Kidney glomerular epithelial cell (primary cell): ENCODE measurements at places on chromosomes 16 and 17.

- no peak for DNase-seq
These were observed 25.2 kb upstream of the CRISPLD2 start for GRCh38 chr16:84794626-84795025.

- DNase-seq, result no peak
These were observed 1.5 kb downstream of the LIMD2 start for GRCh38 chr17:63698381-63698885.

- peak; percentile 44 for DNase-seq
These were observed 80.3 kb downstream of the PARN start for GRCh38 chr16:14549789-14550153.

DNA sequence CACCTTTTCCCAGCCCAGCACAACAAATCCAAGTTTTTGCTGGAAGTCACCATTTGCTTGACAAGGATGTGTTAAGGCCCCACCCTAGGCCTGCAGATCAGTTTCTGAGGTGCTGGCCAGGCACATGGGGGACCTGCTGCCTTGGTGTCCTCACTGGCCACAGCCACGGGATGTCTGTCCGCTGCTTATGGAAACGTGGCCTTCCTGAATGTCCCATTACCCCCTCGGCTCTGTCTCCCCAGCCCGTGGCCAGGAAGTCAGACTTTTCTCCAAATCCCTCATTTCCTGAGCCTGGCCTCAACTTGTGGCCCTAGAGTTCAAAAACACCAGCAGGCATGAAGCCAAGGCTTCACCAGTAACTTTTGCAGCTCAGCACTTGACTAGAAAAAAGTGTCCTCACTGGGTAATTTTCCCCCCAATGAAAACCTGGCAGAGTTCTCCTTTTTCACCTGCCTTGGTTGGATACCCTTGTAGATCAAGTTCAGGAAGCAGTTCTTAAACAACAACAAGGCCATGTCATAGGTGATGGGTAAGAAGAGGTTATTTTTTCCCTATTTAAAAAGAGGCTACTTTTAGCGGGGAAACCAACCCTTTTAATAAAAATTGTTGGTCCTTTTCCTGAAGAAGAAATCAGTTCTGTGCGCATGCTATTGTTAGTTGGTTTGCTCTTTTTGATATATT is 80.8 kb downstream of the SOCS1 start:
- no peak for DNase-seq

GRCh38 chr17:38747463-38748148 is 530 bp downstream of the PCGF2 start:
- no peak for DNase-seq

- no peak for DNase-seq
These were observed 79.0 kb upstream of the NKD1 start for GRCh38 chr16:50469121-50469743.

GRCh38 chr17:8488901-8489300 is 53.2 kb downstream of the NDEL1 start:
- DNase-seq, result peak; percentile 61

DNA sequence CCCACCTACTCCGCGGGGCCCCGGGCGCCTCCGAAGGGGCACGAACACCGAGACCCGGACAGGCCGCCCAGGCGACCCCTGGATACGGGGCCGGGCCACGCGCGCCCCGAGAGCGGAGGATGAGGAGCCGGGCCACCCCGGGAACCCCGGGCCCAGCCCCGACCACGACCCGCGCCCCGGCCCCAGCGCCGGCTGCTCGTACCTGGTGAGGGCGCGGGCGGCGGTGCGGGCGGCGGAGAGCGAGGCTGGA is 192 bp downstream of the FASN start:
- no peak for DNase-seq

DNA sequence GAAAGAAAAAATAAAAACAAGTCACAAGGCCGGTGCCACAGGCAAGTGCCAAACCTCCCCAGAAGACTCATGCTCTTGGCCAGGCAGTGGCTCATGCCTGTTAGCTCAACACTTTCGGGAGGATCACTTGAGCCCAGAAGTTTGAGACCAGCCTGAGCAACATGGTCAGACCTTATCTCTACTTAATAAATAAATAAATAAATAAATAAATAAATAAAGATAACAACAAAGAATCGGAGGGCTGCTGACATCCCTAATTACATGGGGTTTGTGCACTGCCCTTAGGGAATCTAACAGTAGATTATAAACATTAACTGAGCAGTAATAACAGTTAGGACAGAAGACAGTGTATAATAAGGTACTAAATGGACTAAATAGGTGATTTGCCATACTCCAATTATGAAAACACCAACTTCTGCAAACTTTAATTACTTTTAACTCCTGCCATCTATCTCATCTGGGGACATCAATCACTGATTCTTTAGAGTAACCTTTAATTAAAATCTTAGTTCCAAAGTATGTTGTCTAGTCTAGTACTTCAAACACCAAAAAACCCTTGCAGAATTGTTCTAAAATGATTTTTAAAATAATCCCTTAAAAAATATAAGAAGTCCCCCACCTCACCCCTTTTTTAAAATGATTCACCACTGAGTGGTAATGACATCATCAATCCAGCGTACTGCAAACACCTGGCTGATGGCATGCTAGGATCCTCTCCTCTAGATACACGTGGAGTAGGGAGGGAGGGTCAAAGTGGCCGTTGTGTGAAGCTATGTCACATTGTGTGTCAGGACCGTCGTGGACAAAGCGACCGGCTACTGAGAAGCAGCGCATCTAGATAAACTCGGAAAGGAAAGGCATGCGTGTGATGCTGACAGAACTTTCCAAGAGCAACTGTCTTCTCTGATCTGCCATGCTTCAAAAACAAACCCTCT is 28.5 kb downstream of the CYTH1 start:
- DNase-seq, result no peak

- no peak for DNase-seq
These were observed 16.1 kb upstream of the EXOC7 start for GRCh38 chr17:76119409-76120371.

- no peak for DNase-seq
These were observed 1.0 kb downstream of the MYO15B start for GRCh38 chr17:75588596-75589011.

- no peak for DNase-seq
These were observed 46.2 kb downstream of the GNAO1 start for GRCh38 chr16:56237451-56237930.

DNA sequence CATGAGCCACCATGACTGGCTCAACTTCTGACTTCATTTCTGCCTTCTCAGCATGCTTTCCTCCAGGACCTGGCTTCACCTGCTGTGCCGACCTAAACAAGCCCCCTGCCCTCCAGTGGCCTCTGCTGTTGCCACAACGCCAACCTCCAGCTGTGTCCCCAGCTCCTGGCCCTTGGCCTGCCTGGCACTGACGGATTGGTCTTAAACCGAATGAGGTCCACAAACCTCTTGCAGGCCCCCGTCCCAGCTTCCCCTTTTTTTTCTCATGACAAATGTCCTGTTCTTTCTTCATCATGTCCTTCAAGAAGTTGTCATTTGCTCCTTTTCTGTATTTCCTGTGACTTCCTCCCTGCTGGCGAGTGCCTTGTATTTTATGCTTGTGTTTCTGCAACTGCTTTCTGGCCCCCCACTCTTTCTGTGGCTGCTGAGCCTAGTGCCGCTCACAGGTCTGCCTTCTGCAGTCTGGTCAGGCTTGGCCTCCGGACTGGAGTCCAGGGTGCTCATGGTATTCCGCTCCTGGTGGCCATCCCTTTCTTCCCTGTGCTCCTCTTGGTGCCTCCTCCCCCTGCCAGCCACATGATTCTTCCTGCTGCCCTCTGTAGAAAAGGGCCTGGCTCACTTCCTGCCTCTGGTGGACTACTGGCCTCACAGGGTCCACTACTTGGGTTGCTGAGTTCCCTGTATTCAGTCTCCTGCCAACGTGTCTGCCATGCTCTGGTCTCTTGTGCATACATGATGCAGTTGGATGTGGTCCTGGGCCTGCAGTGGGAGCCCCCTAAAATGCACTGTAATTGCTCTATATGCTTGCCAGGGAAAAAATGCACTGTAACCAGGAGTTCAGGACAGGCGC is 2.9 kb downstream of the ATP6V0C start:
- DNase-seq, result no peak

GRCh38 chr17:79042421-79043190 is 18.6 kb downstream of the C1QTNF1 start:
- no peak for DNase-seq

GRCh38 chr16:86366481-86366880 is 143.8 kb upstream of the FOXF1 start:
- no peak for DNase-seq

DNA sequence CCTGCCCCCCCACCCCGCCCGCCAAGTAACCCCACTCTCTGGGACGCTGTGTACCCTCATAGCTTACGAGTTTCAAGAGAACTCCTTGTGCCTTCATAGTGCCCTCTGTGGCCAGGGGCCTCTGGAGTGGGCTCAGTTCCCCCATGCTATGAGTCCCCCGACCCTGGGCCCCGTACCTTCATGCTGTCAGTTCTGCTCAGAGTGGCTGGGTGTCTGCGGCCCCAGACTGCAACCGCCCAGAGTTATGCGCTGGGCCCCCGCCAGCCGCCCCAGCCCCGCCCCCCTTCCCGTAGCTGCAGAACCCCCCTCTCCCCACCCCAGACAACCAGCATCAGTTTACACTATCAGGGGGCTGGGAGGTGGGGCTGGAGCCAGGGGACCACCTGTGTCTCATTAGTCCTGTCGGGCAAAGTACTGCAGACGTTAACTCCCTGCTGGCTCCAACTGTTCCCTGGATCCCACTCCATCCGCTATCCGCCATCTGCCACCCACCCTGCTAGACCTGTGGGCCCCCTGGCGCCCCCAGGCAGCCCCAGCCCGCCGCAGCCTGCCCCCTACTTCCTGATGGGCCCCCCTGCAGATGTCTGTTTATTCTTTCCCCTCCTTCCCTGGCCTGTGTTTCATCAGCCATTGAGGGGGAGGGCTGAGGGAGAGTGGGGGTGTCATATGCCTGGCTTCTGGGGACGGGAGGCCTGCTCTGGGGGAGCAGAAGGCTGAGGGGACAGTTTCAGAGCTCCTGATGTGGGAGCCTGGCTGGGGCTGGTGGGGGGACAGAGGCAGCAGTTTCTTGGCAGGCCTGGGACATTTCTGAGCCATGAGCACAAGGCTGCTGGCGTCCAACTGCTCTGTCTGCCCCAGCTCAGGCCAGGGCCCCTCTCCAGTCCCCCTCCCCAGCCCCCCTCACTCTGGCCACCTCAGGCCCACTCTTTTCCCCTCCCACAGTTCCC is at the start of gene MFAP4:
Gene MFAP4, minus strand, starts transcription at position 217 of the 947 bp plus-strand sequence. Its CDS starts 35 bp downstream, at position 182.
- no peak for DNase-seq

DNA sequence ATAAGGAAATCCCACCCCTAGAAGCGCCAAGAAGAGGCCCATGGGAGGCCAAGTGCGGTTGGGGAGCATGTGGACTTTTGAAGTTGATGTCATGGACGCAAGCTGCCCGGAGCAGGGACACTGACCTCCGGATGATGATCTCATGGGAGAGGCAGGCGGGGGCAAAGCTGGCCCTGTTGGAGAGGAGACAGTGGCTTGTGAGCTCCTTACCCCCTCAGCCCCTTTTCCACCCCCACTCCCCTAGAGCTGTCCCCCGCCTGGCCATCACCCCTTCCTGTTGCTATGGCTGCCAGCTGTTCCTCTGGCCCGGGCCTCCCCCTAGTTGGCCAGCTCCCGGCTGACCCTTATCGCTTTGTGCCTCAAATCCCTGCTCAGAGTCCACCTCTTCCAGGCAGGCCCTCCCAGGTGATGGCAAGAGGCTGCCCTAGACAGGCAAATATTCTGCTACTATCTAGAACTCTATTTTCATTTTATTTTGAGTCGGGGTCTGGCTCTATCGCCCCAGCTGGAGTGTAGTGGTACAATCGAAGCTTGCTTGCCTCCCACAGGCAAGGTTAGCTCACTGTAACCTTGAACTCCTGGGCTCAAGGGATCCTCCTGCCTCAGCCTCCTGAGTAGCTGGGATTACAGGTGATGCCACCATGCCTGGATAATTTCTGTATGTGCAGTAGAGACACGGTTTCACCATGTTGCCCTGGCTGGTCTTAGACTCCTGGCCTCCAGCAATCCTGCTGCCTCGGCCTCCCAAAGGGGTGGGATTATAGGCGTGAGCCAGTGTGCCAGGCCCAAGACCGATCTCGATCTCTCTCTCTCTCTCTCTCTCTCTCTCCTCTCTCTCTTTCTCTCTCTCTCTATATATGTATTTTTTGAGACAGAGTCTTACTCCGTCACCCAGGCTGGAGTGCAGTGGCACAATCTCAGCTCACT is 6.6 kb downstream of the NOTUM start:
- no peak for DNase-seq

- no peak for DNase-seq
These were observed 26.2 kb upstream of the ADORA2B start for GRCh38 chr17:15918661-15919259.

DNA sequence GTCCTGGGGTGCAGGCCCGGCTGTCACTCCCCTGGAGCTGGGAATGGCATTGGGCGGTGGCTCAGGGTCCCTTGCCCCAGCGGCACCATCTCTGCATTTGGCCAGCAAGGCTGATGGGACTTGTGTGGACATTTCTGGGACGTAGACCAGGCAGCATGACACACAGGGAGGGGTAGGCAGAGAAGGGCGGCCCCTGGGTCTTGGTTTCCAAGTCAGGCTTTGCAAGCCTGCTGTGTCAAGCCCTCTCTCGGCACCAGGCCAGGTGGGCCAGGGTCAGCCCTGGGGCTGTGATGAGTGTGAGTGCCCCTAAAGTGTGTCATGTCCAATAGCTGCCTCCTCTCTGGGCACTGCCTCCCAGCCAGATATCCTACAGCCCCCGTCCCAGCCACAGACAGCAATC is 335.2 kb downstream of the SEC14L1 start:
- DNase-seq, result no peak

DNA sequence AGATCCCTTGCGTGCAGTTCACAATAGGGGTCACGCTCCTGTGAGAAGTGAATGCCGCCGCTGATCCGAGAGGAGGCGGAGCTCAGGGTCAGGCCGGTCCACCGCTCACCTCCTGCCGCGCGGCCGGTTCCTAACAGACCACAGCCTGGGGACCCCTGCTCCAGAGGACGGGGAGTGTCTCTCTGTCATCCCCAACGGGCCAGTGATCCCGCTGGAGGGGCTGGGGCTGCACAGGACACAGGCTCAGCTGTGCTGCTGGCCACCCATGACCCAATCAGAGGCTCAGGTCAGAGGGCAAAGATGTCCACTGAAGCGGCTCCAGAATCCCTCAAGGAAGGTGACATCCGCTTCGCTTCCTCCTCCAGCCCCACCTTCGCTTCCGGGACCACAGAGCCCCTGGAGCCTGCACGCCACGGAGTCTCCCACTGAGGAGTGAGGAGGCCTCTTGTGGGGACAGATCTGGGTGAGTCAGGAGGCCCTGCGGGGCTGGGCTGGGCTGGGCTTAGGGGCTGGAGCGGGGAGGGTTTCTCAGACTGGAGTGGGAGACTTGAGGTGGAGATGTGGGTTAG is 115.4 kb downstream of the METRNL start:
- DNase-seq, result no peak

- peak; percentile 0 for DNase-seq
These were observed 46.4 kb upstream of the CDH13 start for GRCh38 chr16:82580298-82580890.
